ENCODE measurements at places on chromosomes 12 and 14.

DNA sequence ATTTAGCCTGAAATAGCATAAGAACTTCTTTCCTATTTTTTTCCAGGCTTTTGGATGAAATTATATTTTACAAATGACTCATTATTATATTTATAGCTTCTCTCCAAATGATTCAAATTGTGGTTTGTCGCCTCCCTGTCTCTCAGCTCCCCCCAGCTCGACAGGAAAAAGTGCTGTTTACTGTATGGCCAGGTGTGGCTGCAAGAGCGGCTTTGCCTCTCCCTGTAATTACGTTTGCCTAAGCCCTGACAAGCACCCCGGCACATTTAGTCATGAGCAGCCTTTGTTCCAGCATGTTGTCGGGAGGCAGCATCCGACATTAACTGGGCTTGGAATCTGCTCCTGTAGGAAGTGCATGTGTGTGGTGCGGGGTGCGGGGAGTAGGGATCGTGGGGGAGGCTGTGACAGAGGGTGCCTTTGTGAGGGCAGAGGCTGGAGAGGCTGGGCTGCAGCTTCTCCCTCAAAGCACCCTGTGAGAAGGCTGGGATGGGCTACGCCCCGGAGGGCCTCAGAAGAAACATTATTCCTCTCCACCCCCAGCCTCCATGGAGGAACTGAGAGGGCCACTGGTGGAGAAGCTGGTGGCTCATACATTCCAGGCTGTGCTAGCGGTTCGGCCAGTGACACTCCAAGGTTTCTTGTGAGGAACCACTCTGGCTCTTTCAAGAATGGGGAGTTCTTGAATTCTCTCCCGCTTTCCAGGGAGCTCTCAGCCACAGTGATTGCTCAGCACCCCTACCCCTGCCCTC is 42.1 kb upstream of the CTDSP2 start:
- no peak for DNase-seq

DNA sequence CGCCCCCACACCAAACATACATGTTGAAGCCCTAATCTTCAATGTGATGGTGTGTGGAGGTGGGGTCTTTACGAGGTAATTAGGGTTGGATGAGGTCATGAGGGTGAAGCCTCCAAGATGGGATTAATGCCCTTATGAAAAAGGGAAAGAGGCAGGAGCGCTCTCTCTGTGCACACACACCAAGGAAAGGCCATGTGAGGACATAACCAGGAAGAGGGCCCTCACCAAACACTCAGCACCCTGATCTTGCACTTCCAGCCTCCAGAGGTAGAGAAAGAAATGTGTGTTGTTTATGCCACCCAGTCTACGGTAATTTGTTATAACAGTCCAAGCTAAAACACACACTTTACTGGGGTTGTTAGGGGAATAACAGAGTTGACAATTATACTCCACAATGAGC is 14.6 kb upstream of the PITPNM2 start:
- no peak for DNase-seq

GRCh38 chr14:21068521-21069387 is 1.4 kb upstream of the ARHGEF40 start:
- DNase-seq = no peak

GRCh38 chr14:75497191-75497590 is 25.1 kb upstream of the BATF start:
- DNase-seq = no peak

- no peak for DNase-seq
These were observed 100.2 kb downstream of the CDK17 start for GRCh38 chr12:96300064-96300463.

All from cerebellar nuclear complex (tissue), 1 donor.